ENCODE measurements at places on chromosomes 6 and 20.

DNA sequence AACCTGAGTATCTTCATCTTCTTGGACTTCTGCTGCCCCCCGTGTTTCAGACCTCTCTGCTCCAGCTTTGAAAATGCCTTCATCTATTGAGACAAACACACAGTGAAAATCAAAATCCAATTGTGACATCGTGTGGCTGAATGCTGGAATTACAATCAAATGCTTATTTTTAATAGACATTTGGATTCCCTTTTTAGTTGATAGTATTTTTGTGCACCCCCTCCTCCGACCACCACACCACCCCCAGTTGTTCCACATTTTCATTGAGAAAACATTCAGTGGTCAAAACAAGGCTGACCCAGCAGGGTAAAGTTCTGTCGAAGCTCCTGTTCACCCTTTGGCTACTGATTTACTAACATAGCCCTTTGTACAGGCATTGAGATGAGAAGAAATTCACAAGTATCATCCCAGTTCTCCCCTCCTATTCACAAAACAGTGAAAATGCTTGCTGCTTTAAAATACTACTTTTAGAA, 79.0 kb downstream of the NRSN1 start:
- DNase-seq, result no peak

- no peak for DNase-seq
These were observed 21.5 kb upstream of the GTSF1L start for GRCh38 chr20:43748274-43748673.

DNA sequence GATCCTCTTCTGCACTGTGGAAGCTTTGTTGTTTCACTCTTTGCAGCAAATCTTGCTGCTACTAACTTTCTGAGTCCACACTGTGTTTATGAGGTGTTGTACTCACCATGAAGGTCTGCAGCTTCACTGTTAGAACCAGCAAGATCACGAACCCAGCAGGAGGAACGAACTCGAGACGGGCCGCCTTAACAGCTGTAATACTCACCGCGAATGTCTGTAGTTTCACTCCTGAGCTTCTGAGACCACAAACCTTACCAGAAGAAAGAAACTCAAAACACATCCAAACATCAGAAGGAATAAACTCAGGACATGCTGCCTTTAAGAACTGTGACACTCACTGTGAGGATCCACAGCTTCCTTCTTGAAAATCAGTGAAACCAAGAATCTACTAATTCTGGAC, 48.1 kb upstream of the MBOAT1 start:
- DNase-seq, result no peak

- no peak for DNase-seq
These were observed 15.4 kb upstream of the SNHG17 start for GRCh38 chr20:38450412-38450975.

- no peak for DNase-seq
These were observed 3.5 kb upstream of the HTR1B start for GRCh38 chr6:77466451-77467437.

DNA sequence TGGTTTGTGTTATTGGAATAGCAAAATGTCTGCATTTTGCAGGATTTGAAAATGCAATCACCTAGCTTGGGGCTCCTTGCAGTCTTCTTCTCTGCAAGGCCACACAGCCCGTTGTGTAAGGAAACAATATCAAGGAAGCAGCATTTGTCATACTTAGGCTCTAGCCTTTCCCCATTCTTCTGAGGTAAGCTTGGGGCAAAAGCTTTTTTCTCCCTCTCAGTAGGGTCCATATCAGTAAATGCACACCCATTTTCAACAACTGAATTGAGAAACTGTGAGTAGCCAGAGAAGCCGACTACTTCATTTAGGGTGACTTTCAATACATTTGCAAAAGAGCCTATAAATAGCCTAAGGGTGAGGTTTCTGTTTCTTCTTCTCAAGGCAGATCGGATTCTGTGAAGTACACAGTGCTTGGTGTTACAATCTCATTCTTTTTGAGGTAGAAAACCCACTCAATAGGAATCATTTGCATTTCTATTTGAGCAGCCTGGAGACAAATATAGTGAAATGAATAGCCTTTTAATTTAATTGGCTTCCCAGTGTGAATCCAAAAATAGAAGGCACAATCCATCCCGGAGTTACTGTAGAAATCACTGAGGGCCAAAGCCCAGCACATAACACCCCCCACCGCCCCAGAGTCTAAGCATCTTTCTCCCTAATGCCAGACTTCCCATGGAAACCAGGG, 61.8 kb downstream of the BTBD3 start:
- no peak for DNase-seq

GRCh38 chr20:60021104-60021503, 62.9 kb downstream of the CDH26 start:
- DNase-seq, result no peak

DNA sequence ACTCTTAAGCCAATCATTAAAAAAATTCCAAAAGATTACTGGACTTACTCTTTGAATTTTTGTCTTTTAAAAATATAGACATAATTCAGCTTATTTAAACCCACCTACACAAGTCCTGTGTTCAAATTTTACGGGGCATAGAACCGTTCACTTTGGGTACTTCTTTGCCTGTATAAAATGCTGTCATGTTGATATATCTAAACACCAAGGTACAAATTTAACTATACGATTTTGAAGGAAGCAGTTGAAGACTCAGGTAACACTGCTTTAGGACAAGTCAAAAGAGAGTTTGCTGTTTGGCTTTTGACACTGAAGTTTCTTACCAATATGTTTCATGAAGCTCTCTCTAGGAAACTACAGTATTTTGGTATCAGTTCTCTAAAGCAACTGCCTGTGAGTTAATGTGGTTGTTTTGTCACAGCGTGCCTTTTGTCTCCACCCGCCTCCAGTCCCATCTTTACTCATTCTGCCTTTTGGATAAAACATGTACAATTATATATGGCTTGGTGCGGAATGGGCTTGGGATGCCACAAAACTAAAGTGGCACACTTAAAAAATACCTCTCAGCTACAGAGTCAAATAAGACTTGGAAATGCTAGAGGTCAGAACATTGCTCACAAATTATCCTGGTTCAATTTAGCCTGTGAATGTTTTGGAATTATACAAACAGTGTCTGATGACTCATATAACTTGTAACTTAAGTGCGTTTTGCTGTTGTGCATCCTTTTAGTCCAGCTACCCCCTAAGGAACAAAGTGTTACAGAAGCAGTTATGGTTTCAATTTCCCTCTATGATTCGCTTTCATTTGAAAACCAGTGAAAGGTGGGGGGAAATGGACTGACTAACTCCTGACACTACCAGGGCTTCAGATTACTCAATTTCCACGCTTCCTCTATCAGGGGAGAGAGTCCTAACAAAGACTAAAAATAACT, 38.7 kb downstream of the RGS17 start:
- DNase-seq, result no peak

GRCh38 chr20:9518576-9519175, 4.3 kb downstream of the LAMP5 start:
- DNase-seq, result no peak

DNA sequence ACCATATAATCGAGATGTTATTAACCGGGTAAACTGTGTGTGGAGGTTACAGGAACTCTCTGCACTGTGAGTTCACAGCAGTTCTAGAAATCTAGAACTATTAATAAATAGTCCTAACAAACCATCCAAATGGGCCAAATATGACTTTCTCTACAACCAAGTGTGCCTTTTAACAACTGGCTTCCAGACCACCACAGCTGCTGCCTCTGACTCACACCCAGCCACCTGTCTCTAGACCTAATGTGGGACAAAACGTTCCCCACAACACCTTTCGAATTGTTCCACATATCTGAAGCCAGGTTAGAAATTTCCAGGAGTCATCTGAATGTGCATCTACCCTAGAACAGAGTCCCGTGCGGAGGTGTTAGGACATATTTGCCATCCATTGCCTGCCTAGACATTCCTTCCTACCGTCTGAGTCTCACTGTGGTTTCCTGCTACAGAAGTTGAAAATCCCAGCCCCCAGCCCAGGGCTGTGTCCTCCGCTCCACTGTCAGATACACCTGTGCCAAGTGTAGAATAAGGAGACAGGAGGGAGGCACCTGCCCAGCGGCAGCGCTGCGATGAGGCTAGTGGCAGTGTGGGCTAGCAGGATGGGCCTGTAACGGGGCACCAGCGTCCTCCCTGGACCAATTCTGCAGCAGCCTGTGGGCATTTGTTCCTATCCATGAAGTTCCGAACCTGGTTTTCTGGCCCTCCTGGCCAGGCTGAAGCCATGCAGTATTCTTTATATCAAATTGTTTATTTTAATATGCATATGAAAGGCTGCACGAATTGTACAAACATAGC, 28.5 kb upstream of the MAP3K4 start:
- DNase-seq, result no peak

DNA sequence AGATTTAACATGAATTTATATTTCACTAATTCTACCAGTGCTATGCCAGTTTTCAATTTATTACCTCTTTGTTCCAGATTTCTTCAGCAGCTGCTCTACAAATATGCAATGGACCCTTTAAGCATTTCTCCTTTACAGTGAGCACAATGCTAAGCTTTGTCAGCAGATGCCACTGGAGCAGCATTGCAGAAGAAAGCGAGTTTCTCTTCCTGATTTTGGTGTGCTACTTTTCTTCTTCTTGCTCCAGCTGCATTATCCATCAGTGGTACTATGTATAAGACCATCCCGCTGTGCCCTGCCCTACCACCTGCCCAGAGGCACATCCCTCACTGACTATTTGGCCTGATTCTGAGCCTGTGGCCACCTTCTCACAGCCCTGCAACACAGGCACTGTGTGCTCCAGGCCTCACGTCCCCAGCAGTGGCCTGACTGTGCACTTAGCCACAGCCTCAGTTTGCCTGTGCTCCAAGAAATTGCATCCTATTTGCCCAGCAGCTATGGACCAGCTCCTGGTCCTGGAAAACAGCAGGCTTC, 84.1 kb downstream of the TNFAIP3 start:
- no peak for DNase-seq

GRCh38 chr6:149278997-149279396, 38.5 kb upstream of the TAB2 start:
- DNase-seq, result no peak

DNA sequence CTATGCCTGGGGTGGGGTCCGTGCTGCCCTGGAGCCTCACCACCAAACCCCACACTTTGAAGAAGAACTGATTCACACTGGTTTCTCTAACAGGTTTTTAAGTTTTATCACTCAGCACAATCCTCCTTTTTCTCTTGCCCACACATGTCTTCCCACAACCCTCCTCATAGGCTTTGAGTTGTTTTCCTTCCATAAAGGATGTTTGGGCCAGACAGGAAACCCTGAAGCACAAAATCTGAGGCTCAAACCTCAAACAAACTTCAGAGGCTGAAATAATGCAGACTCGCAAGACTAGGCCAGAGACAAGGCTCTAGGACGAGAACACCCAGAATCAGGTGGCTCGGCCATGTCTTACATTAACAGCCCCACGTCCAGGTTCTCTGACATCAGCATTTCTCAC, 35.3 kb downstream of the EZR start:
- no peak for DNase-seq

DNA sequence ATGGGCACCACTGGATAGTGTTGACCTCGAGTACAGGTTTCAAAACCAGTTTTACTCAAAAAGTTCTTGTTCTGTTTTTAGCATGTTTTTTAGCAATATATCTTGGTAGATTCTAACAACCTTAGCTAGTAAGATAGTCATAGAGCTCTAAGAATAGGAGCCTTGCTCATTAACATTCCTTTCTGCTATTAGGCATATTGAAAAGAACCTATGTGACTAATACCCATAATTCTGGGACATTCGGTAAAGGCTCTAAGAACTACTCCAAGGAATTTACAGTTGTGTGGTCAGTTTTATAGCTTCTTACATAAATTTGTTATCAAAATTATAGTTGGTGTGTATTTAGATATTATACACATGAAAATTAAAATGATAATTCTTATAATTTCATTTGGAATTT, 11.6 kb downstream of the SLC9A8 start:
- no peak for DNase-seq

- DNase-seq, result peak; percentile 70
These were observed 57.3 kb downstream of the LINC00237 start for GRCh38 chr20:21048841-21049273.

- DNase-seq, result no peak
These were observed 82.1 kb downstream of the ADAT2 start for GRCh38 chr6:143368426-143368825.

- DNase-seq, result no peak
These were observed 2.1 kb upstream of the VSX1 start for GRCh38 chr20:25083773-25084625.

- no peak for DNase-seq
These were observed 15.1 kb upstream of the DEK start for GRCh38 chr6:18279422-18279821.

DNA sequence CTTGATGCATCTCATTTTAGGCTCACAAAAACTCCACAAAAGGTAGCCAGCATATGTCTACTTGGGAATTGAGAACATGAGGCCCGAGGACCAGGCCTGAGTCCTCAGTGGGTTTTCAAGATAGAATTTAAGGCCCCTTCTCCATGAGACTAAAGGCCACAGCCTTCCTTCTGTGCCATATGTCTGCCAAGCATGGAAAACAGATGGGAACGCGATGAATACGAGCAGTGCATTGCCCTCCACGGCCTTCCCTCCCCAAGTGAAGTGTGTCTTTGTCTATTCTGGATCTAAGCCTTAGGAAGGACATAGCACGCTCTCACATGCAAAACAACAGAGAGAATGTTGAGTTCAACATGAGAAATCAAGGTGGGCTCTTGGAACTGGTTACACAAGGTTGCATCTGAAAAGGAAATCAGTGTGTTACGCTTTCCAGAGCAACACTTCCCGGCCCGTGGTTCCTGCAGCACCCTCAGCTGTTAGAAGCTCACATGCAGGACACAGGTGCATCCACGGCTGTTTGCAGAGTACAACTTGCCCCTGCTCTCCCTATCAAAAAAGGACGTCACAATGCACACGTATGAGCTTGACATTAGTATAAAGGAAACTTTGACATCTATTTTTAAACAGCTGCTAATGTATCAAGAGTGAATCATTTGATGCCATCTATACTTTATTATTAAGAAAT, 229.9 kb downstream of the NRN1 start:
- DNase-seq, result no peak

GRCh38 chr6:111759331-111759835, 113.9 kb downstream of the FYN start:
- DNase-seq, result peak; percentile 51

- no peak for DNase-seq
These were observed 61.3 kb upstream of the MYLIP start for GRCh38 chr6:16067568-16067967.

DNA sequence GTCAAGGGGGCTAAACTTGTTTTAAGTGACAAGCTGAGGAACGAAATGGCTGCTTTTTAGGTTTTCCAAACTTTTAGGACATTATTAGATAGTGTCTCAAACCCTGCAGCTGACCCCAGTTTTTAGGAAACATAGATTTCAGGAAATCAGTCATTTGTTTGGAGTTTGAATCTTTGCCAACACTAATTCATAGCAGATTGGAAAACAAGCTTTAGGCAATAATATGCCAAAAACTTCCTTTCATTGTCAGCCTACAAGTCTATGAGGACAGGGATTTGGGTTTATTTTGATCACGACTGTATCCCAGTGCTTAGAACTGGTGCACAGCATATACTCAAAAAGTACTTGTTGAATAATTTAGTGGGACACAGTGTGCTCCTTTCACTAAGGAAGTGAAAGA, 123.2 kb downstream of the TINAG start:
- DNase-seq, result no peak

DNA sequence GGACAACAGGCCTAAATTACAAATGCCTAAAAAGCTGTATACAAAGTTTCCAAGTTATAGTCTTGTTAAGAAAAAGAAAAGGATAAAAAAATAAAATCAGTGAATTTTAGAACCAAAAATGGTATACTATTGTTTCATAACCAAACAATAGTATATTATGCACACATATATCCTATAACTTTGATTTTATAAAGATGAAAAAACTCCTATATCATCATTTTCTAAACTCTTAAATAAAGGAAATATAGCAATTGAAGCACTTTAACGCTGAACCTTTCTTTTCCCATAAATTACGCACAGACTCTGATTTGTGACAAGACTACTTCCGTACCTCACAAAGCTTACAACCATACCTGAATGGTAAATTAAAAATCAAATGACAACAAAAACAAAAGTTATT, 35.9 kb upstream of the MCM9 start:
- DNase-seq, result no peak
